ENCODE measurements at places on chromosomes 2 and 18.

DNA sequence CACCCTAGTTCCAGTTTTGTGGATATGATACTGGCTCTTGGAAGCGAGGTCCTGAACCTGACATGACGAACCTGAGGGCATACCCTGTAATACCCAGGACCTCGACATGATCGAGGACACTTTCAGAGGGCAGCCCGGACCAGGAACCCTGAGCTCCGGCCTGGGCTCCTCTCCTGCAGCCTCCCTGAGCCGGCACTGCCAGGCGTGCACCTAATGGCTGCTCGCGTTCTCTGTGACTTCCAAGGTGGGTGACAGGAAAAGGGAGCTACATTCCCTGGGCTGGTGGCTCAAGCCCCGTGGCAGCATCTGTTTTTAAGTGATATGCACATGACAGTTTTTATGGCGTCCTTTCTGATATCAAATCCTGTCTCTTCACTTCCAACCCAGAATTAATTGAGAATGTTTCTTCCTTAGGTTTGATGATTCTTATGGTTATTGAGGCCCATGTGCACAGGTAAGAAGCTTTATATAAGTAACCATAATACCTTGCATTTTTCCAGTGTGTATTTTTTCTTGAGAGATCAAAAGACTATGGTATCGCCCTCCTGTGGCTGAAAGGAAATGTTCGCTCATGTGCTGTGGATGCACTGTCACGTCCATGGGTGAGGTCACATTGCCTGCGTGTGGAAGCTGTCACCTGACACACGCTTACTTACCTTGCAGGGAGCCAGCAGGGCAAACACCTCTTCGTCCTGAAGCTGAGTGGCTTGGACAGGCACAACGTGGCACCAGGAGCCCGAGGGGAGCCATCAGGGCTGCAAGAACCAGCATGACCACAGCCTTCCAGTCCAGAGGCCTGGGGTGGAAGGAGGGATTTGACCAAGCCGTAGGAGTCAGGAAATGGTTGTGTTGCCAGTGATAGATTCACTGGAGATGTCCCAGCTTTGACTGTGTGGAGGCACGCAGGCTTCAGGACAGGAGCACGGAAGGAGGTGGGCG is 367.4 kb upstream of the MYT1L start:
- no peak for DNase-seq

- DNase-seq, result no peak
Measured at GRCh38 chr2:10101491-10101890, 21.0 kb upstream of the RRM2 start.

- no peak for DNase-seq
Measured at GRCh38 chr2:192697880-192698279, 503.1 kb upstream of the TMEFF2 start.

- no peak for DNase-seq
Measured at GRCh38 chr2:102120701-102121159, 21.8 kb upstream of the IL1R1 start.

- DNase-seq, result no peak
Measured at GRCh38 chr18:58464104-58464625, 164.7 kb downstream of the ALPK2 start.

GRCh38 chr2:172091000-172091641 is 5.8 kb downstream of the DLX1 start:
- no peak for DNase-seq

Measured in stimulated activated CD8-positive, alpha-beta memory T cell treated with anti-CD3 and anti-CD28 coated beads, Interleukin-15, amount 100 ng/mL, for 4 hours (primary cell).